ENCODE measurements at places on chromosomes 13 and 19.

GRCh38 chr13:30697996-30698401, 37.3 kb upstream of the ALOX5AP start:
- H3K4me3 ChIP-seq = no peak overlapping the region
- no peaks in the 10 kb centered on the region for H3K36me3 ChIP-seq
- DNase-seq = no peak

GRCh38 chr13:36817996-36818803, 822 bp upstream of the RFXAP start:
- peaks cover 4% of the 10 kb centered on the region for H3K27me3 ChIP-seq
- H3K4me1 ChIP-seq = peaks cover 43% of the 10 kb centered on the region
- no peak for DNase-seq
- peak overlapping the region; percentile 77 for H3K27ac ChIP-seq
- H3K36me3 ChIP-seq = no peaks in the 10 kb centered on the region
- H3K4me3 ChIP-seq = peak overlapping the region; percentile 97

DNA sequence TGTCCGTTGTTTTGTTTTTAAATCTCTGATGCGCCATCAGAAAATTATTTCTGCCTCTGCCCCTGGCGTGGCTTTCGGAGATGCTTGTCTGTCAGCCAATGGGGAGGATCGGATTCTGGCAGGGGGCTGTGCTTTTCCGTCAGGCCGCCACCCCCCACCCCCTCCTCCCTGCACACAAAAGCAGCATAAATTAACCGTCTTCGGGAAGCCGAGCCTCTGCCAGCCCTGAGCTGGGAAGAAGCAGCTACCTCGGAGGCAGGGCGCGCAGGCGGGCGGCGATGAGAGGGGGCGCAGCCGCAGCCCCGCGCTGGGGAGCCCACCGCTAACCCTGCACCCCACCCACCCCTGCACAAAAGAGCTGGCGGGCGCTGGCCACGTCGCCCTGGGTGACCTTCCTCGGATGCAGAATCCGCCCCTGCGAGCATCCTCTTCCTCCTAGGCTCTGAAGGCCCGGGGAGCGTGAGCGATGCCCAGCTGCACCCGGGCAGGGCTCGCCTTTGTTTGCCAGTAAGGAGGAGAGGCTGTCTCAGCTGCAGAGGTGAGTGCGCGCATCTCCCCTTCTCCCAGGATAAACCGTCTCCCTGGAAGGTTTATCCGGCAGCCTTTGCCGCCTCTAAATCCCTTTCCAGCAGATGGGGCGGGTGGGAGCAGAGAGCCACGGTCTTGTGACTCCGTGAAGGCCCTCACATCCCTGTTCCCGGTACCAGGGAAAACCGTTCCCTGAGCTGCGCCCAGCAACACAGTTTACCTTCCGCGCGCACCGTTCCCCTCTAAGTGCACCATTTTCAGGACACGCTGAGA, at the start of gene ATCAY:
Gene ATCAY, plus strand, starts transcription at position 215 of the 801 bp plus-strand sequence. CDS start 5,083 bp downstream, outside the sequence.
- H3K4me1 ChIP-seq = peaks cover 4% of the 10 kb centered on the region
- peaks cover 2% of the 10 kb centered on the region for H3K27me3 ChIP-seq
- DNase-seq = no peak
- H3K27ac ChIP-seq = no peak within 1 kb of the TSS
- H3K36me3 ChIP-seq = no peaks in the 10 kb centered on the region
- H3K4me3 ChIP-seq = no peak within 1 kb of the TSS

DNA sequence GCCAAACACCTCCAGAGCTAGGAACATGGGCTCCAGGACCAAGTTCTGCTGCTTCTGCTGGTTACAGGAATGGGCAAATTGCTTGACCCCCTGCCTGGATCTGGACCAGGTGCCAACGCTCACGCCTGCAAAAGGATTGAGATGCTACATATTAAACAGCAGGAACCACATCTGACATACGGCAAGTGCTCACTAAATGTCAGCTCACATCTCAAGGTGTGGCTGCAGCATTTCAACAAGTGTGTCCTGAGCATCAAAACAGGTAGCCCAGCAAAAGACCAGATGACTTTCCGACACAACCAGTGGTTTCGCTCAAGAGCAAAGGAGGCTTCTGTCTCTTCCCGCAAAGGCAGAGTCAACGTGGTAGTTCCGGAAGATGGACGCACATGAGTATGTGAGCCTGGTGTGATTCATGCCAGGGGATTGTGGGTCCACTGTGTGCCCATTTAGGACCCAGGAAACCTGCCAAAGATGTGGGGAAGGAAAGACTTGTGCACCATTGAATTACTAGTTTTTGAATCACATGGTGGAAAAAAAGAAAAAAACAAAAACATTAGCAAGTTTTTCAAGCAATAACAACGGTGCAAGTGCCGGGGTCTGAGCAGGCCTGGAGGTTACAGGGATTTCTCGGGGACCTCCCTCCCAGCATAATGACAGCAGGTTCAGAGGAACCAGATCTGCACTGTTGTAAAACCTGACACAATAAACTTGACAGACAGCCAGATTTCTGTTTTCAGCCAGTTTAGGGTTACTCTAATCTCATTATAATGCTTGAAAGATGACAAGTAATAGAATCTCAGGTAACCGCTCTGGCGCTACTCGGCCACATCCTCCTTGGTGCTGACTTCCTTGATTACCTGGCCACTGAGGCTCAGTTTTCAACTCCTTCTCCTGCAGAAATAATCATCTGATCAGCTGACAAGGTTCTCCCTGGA, 77.9 kb downstream of the SOX1 start:
- H3K4me3 ChIP-seq = no peak overlapping the region
- H3K36me3 ChIP-seq = no peaks in the 10 kb centered on the region
- H3K27ac ChIP-seq = no peak overlapping the region
- no peak for DNase-seq
- H3K27me3 ChIP-seq = no peaks in the 10 kb centered on the region
